ENCODE measurements at places on chromosomes 7 and 10.

DNA sequence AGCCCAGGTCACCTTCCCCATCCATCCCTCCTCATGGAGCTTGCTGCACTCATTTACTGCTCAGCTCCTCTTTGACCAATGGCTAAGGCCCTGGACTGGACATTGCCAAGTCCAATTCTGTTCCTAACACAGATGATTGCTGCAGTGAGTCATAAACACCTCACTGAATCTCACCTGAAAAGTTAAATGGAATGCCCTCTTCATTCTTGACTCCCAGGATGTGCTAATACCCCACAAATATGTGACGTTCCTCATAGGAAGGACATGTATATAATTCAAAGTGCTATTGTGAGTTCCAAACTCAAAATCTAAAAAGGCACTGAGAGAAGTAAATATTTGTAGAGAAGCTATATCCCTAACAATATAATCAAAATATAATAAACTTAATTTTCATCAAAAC is 73.5 kb upstream of the DLX6 start:
- no peak for DNase-seq

DNA sequence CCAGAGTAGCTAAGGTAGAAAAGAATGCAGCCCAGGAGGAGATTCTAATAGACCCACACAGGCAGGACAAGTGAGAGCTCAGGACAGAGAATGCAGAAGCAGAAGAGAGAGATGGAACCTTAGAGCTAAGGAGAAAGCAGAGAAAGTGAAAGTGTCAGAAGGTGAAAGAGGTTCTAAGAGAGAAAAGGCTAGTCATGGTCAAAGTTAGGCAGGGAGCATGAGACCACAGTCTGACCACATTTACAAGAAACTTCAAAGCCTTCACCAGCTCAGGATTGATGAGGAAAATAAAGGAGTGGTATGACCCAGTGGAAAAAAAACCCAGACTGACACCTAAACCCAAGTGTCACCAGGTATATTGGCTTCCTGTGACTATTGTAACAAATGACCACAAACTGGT is 131.8 kb upstream of the WDR11 start:
- DNase-seq = no peak

- no peak for DNase-seq
Measured at GRCh38 chr10:33822774-33823173, 488.3 kb upstream of the NRP1 start.

DNA sequence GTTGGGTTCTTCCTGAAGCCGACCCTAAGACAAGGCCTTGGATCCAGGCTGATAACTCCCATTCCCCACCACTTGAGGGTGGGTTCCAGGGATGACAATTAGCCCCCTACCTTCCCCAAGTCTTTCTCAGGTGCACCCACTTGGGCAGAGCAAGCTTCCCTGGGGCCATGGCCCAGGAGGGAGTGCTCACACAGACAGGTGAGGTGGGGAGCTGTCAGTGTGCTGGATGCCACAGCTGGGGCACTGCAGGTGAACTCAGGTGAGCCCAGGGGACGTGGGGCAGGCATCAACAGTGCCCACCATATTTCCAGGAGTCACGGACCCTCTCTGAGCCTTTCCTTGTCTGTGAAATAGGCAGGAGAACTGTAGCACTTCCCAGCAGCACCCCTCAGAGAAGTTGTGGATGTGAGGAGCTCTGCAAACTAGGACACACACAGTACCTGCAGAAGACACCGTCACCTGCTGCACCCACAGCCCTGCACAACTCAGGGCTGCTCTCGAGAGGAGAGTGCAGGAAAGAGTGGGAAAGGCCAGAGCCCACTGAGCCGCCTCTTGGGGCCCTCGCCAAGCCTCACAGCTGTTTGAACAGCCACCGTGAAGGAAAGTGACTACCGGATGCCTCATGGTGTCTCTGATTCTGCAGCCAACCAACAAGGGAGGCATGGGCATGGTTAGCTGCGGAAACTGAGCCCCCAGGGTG is 17.9 kb downstream of the SH3PXD2A start:
- DNase-seq = no peak

DNA sequence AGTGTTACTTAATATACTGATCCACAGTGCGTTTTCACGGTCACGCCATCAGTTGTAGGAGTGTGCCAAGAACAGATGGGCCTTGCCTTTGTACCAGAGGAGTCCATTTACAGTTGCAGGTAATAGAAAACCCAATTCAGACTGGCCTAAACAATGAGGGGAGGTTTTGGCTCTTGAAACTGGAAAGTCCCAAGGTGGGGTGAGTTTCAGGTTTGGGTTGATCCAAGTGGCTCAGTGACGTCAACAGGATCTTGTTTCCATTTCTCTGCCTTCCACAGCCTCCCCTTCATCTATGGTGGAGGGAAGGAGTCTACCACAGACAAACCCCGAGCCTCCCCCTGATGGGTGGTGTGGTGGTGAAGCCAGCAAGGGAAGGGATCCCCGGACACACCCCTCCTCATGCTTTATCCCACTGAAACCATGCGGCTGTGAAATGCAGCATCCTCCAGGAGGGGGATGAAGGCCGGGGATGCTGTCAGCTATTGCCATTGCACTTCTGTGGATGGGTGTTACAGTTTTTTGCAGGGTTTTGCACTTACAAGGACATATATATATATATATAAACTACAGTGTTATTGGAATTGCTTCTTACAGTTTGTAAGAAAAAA is 14.8 kb upstream of the SH2D4B start:
- no peak for DNase-seq

GRCh38 chr7:7054252-7054830 is 128.0 kb upstream of the C1GALT1 start:
- no peak for DNase-seq

DNA sequence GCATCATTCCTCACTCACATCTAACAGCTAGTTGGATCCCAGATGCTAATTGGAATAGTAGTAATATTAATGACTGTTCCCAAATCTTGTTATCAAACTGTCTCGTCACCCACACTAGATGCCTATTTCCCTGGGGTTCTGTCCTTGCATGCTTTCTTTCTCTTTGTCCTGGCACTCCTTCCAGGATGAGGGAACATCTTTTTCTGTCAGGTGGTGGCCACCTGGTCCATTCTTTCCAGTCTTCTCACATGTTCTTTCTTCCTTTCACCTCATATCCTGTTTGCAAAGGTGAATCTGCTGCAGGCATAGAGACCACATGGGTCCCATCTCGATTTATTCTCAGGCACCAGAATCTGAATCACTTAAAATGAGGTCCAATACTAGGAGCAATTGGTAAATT is 126.0 kb downstream of the CHN2 start:
- no peak for DNase-seq

- DNase-seq = no peak
Measured at GRCh38 chr7:81624021-81624592, 145.7 kb downstream of the HGF start.

- DNase-seq = no peak
Measured at GRCh38 chr7:105009667-105010503, 4.1 kb upstream of the KMT2E start.

GRCh38 chr10:79502561-79503309 is 9.6 kb upstream of the EIF5AL1 start:
- peak; percentile 10 for DNase-seq

DNA sequence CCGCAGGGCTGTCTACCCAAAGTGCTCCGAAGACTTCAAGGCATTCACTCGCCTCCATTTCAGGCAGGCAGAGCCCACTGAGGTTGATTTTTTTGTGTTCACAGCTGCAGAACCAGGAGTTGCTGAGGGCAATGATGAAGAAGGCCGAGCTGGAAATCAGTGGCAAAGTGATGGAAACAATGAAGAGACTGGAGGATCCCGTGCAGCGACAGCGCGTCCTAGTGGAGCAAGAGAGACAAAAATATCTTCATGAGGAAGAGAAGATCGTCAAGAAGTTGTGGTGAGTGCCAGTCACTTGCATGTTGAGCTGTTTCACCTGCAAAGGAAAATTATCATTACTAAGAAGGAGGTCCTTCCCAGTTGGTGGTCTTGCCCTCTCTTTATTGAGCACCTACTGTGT is 210.5 kb downstream of the ARHGAP21 start:
- DNase-seq = no peak

GRCh38 chr7:124369310-124369709 is 336.4 kb upstream of the TMEM229A start:
- no peak for DNase-seq

GRCh38 chr7:6705959-6706665 is 635 bp downstream of the ZNF12 start:
- DNase-seq = no peak

DNA sequence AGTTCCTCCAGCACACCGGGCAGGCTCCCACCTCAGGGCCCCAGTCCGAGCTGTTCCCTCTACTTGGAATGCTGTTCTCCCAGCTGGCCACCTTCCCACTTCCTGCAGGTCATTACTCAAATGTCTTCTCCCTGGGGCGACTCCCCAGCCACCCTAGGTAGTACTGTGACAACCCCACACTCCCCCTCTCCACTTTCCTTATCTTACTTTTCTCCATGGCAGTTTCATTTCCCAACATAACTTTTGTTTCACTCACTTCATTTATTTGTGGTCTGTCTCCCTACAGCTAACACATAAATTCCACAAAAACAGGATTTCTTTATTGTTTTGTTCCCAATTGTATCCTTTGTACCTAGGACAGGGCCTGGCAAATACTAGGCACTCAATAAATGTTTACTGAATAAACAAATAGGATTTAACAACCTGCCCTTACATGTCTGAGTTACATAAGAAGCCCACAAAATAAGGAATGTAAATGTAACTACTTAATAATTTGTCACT is 76.5 kb downstream of the JAZF1 start:
- DNase-seq = no peak

- DNase-seq = peak; percentile 63
Measured at GRCh38 chr10:17617031-17617911, at the start of gene HACD1. Gene HACD1 (minus strand): TSS chr10:17617374. CDS start chr10:17617339, 35 bp downstream.

- DNase-seq = no peak
Measured at GRCh38 chr7:441684-442421, 77.8 kb downstream of the PDGFA start.

DNA sequence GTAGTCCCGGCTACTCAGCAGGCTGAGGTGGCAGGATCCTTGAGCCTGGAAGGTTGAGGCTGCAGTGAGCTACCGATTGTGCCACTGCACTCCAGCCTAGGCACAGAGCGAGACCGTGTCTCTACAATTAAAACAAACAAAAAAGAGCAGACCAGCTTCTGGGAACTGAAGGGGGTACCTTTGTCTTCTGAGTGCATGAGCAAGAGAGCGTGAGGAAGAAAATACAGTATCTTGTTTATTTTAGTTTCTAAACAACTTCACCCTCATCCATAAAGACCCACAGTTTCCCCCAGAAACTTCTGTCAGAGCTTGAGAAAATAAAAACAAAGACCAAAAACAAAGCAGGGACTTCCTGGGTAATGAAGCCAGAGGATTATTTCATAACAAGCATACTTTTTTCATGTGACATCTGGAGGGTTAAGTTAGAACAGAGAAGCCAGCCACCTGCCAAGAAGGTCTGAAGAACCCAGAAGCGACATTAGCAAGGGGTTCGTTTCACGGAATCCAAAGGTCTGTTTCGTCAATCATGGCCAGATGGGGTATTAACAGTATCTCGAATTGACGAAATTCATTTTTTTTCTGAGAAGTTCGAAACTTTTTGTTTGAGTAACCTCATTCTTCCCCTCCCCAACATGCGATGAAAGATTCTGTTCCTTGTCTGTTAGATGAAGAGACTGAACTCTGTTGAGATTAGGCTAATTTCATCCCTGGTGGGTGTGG is 10.2 kb upstream of the IL2RA start:
- no peak for DNase-seq

- DNase-seq = no peak
Measured at GRCh38 chr7:70758646-70759045, 373.3 kb upstream of the GALNT17 start.

DNA sequence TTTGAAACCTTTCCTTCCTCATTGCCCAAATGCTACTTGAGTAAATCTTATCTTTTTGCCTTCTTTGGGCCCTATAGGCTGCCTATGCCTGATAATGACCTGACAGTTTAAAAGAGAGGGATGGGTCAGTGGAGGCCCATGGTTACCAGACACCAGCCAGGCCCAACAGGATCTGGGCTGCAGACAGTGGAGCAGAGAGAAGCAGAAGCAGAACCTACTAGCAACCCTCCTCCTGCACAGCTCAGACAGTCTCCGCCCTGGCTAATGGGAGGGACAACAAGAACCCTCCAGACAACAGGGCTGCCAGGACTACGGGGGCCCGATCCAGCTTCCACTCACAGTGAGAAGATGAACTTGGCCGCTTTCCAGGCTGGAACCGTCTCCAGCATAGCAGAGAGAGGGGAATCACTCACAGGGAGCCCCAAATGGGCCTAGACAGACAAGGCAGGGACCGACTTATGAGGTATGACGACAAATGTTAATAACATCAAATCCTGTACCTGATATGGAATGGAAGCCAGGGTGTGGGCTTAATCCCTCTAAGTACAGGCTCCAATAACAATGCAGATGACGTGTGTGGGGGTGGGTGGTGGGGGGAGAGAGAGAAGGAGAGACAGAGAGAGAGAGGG is 31.7 kb upstream of the DGKI start:
- no peak for DNase-seq

DNA sequence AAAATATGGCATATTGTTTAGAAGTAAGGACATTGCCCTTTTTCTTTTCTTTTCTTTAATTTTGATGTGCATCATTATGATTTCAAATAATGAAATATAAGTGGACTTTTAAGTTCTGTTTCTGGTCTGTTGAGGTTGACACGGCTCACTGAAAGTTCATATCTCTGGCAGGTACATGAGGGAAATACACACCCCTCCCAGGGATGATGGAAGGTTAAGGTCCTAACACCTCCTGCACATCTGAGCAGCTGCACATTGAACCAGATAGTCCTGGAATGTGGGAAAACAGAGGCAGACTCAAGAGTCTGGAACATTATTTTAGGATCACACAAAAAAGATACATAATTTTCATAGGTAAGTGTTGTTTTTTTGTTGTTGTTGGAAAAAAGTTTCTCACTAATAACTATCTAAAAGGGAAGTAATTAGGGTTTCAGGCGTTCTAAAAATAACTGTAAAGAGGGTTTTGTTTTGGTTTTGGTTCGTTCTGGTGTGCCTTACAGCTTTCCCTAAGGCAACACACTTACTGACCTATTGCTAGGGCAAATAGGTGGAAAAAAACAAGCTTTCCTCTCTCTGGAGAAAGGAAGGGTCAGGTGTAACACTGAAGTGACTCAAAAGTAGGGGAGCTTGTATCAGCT is 201.2 kb upstream of the PRKCQ start:
- DNase-seq = no peak

DNA sequence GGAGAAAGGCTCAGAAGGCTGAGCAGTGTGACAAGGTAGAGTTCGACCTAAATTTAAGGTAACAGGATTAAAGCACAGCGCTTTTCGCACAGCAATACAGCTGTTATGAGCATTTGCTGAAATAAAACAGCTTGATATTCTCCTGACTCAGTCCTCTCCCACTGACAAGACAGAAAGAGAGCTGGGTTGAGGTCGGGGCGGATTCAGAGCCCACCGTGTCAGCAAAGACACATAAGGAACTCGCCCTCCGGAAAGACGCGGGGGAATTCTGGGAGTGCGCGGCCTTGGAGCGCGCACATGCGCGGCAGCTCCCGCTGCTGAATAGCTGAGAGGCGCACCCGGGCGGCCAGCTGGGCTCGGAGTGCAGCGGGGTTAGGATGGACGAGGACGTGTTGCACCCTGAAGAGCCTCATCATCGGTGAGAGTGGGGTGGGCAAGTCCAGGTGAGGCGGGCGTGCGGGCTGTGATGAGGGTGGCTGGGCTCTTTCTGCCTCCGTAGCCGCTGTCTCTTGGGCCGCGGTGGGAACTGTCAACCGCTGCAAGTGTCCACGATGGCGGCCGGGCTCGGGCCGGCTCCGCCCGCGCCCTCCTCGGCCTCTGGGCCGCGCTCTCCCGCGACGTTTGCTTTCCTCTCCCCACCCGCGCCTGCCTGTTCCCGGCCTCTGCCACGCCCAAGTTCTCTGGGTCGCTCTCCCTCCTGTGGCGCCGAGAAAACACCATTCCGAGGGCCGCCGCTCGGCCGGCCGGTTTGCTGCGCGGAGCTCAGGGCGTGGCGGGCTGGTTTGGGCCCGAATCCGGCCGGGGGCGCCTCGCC is 120.6 kb downstream of the LYZL1 start:
- no peak for DNase-seq
